ENCODE measurements at places on chromosomes 5 and 9.

DNA sequence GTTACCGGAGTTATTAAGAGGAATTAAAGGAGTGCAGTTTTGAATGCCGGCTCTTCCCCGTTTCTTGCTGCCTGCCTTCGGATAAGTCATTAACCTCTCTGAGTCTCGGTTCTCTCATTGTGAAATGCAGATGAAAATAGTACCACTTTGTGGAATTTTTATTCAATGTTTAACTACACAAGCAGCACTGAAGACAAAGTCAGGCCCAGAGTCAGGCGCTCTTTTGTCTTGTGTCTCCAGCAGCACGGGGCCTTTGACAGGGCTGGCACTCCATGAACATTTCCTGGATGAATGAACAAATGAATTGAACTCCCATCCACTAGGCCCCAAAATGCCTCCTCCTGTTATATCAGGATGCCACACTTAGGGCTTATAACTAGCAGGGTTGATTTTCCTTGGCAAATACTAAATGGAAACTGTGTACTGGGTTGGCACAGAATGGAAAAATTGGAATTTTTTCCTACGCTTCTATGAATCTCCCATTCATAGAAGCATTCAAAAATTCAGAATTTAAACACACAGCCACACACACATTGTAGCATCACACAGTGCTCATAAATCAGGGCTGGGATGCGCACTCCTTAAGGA is 332.8 kb downstream of the MLLT3 start:
- no peak for DNase-seq

DNA sequence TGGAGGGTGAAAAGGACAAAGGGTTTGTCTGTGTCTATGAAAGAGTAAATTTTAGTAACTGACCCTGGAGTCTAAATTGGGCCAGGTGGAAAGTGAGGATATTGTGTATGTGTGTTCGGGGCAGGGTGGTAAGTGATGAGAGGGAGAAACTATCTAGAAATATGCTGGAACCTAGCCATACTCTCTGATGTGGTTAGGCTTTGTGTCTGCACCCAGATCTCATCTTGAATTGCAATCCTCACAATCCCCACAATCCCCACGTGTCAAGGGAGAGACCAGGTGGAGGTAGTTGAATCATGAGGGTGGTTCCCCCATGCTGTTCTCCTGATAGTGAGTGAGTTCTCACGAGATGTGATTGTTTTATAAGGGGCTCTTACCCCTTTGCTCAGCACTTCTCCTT is 60.6 kb downstream of the COMMD10 start:
- DNase-seq: no peak

DNA sequence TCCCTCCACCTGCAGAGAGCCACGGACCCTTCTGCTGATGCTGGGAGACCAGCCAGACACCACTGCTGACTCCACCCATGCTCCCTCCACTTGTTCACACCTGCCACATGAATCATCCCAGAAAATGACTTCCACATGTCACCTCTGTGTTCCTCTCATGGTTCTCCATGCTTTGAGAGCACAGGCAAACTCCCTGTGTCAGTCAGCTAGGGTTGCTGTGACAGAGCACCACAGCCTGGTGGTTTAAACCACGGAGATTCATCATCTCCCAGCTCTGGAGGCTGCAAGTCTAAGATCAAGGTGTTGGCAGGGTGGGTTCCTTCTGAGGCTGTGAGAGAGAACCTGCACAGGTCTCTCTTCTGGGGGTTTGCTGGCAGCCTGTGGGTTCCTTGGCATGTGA is 381.4 kb downstream of the GADD45G start:
- no peak for DNase-seq

- DNase-seq: no peak
Observed at GRCh38 chr5:102130386-102130785, 165.7 kb downstream of the SLCO4C1 start.

DNA sequence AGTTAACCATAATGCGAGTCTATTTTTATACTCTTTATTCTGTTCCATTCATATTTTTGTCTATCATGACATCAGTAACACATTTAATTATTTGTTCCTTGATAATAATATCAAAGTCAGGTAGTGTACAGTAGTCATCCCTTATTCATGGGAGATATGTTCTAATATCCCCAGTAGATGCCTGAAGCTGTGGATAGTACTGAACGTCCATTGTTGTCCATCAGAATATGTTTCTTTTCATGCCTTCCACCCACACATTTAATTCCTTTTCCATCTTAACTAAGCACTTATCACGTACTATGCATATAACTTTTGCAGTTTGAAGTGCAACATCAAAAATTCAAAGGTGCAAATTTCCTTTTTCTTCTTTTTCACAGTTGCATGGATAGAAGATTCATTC is 53.6 kb downstream of the FER start:
- no peak for DNase-seq

- DNase-seq: no peak
Observed at GRCh38 chr5:78287169-78287568, 7.3 kb downstream of the AP3B1 start.

DNA sequence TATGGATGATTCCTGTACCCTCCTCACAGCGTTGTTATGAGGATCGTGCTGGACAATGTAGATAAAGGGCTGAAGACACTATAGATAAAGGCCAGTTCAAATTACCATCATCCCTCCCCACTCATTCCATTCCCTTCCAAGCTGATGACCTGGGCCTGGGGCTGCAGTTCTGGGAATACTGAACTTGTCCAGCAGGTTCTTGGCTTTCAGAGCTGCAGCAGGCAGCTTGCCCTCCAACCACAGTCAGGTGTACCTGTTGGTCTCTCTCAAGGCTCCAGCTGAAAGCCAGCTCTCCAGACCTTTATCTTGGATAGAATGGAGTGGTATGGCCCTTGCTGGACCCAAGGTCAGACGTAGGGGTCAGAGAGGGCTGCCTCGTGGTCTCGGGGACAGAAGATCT is 92.5 kb downstream of the PCDH1 start:
- DNase-seq: no peak

- DNase-seq: no peak
Observed at GRCh38 chr9:74361508-74361907, 135.6 kb upstream of the RORB start.

DNA sequence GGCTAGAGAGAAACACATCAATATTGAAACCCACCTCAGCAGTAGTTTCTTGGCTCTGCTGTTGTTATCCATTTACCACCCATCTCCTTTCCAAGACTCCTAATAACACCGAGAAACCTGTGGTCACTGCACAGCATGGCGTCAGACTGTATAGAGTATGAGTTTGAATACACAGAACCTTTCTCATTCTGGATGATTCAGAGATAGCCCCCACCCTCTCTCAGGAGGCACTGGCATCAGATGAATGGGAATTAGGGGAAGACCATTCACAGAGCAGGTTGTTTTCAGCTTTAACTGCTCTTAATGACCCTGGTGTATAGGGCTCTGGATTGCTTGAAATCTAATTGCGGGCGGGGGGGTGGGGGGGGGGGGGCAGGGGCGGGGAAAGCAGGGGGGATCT is 86.7 kb downstream of the GPR21 start:
- DNase-seq: no peak

DNA sequence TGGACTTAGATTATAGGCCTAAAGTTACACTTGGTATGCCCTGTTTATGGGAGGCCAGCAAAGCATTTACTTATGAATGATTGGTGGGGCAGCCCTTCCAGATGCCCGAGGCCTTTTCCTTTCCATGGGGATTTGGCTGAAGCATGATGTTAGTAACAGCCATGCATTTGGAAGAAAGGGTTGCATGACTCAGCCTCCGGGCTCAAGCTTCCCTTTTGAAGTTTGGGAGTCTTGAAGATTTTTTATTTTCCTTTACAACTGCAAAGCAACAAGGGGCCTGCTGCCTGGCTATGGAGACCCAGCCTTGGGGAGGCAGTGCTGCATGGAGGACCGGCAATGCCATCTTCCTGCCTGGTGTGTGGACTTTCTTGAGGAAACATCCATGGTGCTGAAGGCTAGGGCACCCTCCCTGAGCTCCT is 244.7 kb downstream of the ICE1 start:
- DNase-seq: no peak
